Stimulated activated naive CD8-positive, alpha-beta T cell treated with anti-CD3 and anti-CD28 coated beads, Interleukin-15, Interleukin-2, amounts not matched to agents 100 U/mL and 50 U/mL, for 24 hours (primary cell): ENCODE measurements at places on chromosomes 2 and 18.

GRCh38 chr2:235555371-235555770 is 61.5 kb downstream of the AGAP1 start:
- DNase-seq: no peak

DNA sequence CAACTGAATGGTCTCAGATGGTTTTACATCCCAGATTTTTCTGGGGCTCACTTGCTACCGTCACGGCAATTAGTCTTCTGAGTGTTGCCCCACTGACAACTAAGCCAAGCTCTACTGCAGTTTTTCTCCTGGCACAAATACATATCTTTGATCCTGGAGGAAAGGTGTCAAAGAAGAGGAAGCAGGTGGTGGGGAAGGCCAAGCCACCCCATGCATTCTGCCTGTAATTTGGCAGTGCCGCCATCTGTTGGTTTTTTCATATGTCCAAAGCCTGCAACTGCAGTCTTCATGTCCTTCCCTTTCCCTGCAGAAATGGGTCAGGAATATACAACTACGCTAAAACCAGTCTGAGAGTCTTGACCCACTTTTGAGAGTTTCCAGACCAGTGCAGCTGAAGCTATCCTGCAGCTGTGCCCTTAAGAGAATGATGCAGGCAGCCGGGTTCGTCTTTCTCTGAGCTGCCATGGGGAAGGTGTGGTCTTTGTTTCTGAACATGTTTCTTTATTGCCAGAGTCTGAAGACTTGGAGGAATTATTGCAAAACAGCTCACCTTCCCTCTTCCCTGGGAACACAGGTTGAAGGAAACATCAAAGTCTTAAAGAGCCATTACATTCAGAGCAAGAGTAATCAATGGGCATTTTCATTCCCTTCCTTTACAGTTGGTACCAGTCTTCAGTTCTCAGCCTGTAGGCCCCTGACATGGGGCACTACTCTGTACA is 71.8 kb upstream of the ATL2 start:
- DNase-seq: no peak

DNA sequence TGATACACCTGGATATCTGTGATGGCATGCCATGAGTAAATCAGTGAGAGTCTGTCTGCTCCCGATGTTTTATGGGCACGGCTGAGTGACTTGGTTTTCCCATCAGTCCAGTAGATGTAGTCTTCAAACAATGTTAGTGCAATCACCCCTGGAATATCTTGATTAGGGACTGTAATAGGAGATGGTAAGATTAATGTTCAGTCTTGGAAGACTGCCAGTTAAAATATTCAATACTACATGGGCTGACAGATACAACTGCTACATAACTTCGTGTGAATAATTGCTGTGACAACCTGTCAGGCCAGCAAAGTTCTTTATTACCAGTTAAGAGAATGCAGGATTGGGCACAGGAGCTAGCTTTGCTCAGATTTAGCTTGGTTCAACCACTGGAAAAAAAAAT is 1673.3 kb downstream of the LRP1B start:
- no peak for DNase-seq

- no peak for DNase-seq
These were observed 83.8 kb downstream of the NEB start for GRCh38 chr2:151650456-151650855.
